ENCODE measurements at places on chromosomes 5 and 9. TPM values are rescaled to one million over a fixed set of nuclear protein-coding genes. Genes with fewer than 3 reads are reported as not detected.
A peak's percentile ranks its signal among the peaks of the same experiment; 100 is the strongest.

CATSPER3 gene
- 0.50 TPM for total RNA-seq

G3BP1 gene
- 439 TPM for total RNA-seq

ELAVL2 gene
- 16.8 TPM for total RNA-seq

MAMDC2 gene
- 4.6 TPM for total RNA-seq

C6 gene
- not detected for total RNA-seq

- no peaks in the 10 kb centered on the region for H3K36me3 ChIP-seq
- no peak overlapping the region for H3K4me3 ChIP-seq
- H3K4me1 ChIP-seq = peaks cover 4% of the 10 kb centered on the region
- H3K27me3 ChIP-seq = no peaks in the 10 kb centered on the region
- no peak overlapping the region for H3K27ac ChIP-seq
Observed at GRCh38 chr5:125186911-125187375, 440.5 kb upstream of the ZNF608 start.

DNA sequence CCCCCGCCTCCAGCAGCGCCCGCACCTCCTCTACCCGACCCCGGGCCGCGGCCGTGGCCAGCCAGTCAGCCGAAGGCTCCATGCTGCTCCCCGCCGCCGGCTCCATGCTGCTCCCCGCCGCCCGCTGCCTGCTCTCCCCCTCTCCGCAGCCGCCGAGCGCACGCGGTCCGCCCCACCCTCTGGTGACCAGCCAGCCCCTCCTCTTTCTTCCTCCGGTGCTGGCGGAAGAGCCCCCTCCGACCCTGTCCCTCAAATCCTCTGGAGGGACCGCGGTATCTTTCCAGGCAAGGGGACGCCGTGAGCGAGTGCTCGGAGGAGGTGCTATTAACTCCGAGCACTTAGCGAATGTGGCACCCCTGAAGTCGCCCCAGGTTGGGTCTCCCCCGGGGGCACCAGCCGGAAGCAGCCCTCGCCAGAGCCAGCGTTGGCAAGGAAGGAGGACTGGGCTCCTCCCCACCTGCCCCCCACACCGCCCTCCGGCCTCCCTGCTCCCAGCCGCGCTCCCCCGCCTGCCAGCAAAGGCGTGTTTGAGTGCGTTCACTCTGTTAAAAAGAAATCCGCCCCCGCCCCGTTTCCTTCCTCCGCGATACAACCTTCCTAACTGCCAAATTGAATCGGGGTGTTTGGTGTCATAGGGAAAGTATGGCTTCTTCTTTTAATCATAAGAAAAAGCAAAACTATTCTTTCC is 19.3 kb downstream of the CDKN2A start:
- DNase-seq = peak; percentile 92
- H3K27ac ChIP-seq = no peak overlapping the region
- H3K27me3 ChIP-seq = peaks cover 75% of the 10 kb centered on the region
- H3K36me3 ChIP-seq = peaks cover 3% of the 10 kb centered on the region
- no peaks in the 10 kb centered on the region for H3K4me1 ChIP-seq
- peak overlapping the region; percentile 86 for H3K4me3 ChIP-seq

GRCh38 chr9:34457266-34458012 is 931 bp downstream of the FAM219A start:
- no peaks in the 10 kb centered on the region for H3K36me3 ChIP-seq
- peak; percentile 73 for DNase-seq
- H3K27ac ChIP-seq = no peak overlapping the region
- no peaks in the 10 kb centered on the region for H3K27me3 ChIP-seq
- H3K4me3 ChIP-seq = peak overlapping the region; percentile 91

DNA sequence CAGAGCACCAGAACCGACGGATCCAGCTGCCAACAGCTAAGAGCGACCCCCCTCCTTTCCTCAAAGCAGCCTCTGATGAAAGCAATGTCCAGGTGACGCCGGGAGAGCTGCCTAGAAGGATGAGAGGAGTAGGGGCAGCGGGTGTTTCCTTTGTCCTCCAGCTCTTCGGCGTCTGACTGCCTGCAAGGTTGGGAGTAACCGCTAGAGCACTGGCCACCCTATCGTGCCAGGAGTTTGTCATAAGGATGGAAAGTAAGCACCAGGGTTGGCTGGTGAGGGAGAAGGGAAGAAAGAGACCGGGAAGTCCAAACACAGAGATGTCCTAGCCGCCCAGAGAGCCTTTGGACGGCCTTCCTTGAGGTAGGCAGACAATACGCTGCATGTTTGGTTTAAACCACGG is 10.8 kb downstream of the MRPL36 start:
- no peak for DNase-seq
- no peaks in the 10 kb centered on the region for H3K27me3 ChIP-seq
- H3K27ac ChIP-seq = no peak overlapping the region
- H3K4me3 ChIP-seq = no peak overlapping the region
- H3K4me1 ChIP-seq = peaks cover 3% of the 10 kb centered on the region

- H3K4me3 ChIP-seq = no peak overlapping the region
- H3K4me1 ChIP-seq = peaks cover 8% of the 10 kb centered on the region
- no peak for DNase-seq
- H3K27ac ChIP-seq = no peak overlapping the region
Observed at GRCh38 chr9:90446200-90446948, 196.2 kb downstream of the DIRAS2 start.

DNA sequence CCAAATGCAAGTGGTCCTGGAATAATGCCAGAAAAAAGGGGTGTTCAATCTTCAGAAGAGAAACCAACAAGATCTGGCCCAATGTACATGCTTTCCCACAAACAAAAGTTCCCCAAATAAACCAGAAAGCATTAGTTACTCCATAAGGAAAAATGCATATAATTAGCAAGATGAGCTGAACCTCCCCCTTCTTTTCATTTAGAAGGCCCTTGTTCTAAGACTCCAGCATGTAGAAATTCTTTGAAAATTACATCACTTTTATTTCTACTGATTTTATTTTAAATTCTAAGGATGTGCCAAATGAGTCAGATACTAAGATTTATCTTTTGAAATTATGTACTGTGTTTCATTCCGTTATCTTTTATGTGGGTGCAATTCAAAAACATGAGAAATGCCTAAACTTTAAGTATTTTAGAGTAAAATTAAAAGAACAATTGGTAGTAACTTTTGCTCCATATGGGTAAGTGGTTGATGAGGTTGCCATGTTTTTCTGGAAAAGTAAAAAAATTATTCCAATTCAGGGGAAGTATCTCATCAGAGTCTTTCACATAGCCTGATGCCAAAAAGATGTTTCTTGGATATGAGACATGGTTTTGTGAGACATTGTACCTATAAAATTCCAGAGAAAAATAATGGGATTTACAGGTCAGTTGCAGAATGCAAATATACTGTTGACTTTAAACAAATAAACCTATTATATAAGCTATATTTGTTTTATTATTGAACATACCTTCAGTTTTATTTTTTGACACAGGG is 106.5 kb upstream of the CCDC112 start:
- H3K4me3 ChIP-seq = no peak overlapping the region
- no peak overlapping the region for H3K27ac ChIP-seq

DNA sequence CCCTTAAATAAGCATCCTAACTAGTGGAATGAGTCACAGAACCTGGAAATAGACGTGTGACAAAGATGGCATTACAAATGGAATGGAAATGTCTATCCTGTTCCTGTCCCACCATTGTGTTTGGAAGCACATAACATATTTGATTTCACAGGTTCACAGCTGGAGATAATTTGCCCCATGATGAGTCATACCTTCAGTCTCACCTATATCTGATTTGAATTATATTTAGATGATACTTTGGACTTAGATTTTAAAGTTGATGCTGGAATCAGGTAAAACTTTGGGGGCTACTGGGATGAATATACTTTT is 92.5 kb downstream of the CEMIP2 start:
- no peaks in the 10 kb centered on the region for H3K27me3 ChIP-seq
- no peak overlapping the region for H3K4me3 ChIP-seq
- DNase-seq = no peak
- no peaks in the 10 kb centered on the region for H3K4me1 ChIP-seq

GRCh38 chr5:54311176-54311677 is 854 bp upstream of the ARL15 start:
- no peaks in the 10 kb centered on the region for H3K36me3 ChIP-seq
- no peak for DNase-seq
- no peaks in the 10 kb centered on the region for H3K27me3 ChIP-seq

- no peak overlapping the region for H3K27ac ChIP-seq
- H3K36me3 ChIP-seq = no peaks in the 10 kb centered on the region
- DNase-seq = no peak
- no peaks in the 10 kb centered on the region for H3K4me1 ChIP-seq
- no peaks in the 10 kb centered on the region for H3K27me3 ChIP-seq
- no peak overlapping the region for H3K4me3 ChIP-seq
Observed at GRCh38 chr9:36716496-36716895, 143.8 kb downstream of the MELK start.

DNA sequence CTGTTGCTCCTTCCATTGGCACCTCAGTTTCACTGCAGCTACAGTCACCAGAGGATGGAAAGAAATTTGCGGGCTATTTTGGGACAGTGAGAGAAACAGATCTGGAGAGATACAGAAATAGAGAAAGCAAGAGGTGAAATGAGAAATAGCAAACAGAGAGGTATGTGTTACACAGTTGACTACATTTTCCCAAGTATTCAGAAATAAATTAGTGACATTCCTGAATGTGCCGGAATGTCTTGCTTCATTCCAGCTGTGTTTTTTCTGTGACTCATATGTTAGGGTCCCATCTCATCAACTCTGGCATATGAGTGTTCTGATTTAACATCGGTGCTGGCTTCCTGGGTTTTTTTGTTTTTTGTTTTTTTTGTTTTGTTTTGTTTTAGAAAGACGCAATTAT is 63.8 kb upstream of the ZNF462 start:
- no peaks in the 10 kb centered on the region for H3K27me3 ChIP-seq
- no peak overlapping the region for H3K27ac ChIP-seq
- no peak for DNase-seq
- H3K4me3 ChIP-seq = no peak overlapping the region
- no peaks in the 10 kb centered on the region for H3K4me1 ChIP-seq
- H3K36me3 ChIP-seq = no peaks in the 10 kb centered on the region

GRCh38 chr9:114475412-114476135 is 29.7 kb downstream of the WHRN start:
- no peaks in the 10 kb centered on the region for H3K27me3 ChIP-seq
- H3K4me3 ChIP-seq = no peak overlapping the region
- no peak overlapping the region for H3K27ac ChIP-seq
- no peaks in the 10 kb centered on the region for H3K36me3 ChIP-seq

DNA sequence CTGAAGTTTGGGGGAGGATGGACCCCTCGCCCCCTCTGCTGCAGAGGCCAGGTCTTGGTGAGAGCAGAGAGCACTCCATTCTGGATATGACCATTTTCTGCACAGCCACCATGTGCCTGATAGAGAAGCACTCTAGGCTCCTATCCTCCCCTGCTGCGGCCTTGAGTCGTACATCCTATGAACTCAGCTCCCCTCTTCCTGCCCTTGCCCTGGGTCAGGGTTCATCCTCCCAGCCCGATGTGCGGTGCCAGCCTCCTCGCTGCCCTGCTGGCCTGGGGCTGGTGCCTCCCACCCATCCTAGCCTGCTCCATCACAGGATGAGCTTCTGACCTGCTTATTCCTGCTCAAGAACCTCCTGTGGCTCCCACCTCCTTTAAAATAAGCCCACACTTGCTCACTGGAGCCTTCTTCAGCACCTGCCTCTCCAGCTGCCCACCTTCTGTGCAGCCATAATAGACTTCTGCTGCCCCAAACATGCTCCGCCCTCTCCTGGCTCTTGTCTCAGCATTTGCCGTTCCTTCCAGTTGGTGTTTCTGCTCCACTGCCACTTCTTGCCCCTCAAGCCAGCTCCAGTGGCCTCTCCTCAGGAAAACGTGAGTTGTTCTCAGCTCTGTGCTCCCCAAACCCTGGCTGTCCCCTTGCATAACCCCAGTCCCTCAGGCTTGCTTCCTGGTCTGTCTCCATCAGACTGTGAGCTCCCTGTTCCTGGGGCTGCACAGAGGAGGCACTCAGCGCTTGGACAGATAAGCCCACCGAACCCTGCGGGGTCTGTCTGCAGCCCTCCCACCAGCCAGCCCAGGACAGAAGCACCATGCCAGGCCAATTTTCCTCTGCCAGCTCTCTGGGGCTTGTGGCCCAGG is 22.3 kb upstream of the TTLL11 start:
- no peaks in the 10 kb centered on the region for H3K27me3 ChIP-seq
- no peak overlapping the region for H3K27ac ChIP-seq
- no peak for DNase-seq
- peaks cover 5% of the 10 kb centered on the region for H3K4me1 ChIP-seq
- no peak overlapping the region for H3K4me3 ChIP-seq

DNA sequence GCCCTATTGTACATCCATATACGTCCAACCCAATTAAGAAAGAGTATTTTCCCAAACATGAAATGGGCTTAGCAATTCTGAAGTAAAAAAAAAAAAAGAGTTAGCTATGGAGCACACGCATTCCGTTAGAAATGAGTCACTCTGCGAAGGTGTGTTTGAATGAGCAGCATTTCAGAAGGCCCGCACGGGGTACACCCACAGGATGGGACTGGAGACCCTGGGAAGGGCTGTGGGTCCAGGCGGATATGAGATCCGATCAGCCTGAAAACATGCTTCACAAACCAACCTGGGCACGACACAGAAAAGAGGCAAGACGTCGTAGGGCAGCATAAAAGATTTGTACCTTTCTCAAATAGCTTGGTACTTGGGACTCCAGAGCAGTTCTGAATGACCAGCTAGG is 173.9 kb upstream of the KLF9 start:
- no peak overlapping the region for H3K27ac ChIP-seq
- H3K27me3 ChIP-seq = no peaks in the 10 kb centered on the region
- no peaks in the 10 kb centered on the region for H3K4me1 ChIP-seq
- H3K4me3 ChIP-seq = no peak overlapping the region
- DNase-seq = no peak

DNA sequence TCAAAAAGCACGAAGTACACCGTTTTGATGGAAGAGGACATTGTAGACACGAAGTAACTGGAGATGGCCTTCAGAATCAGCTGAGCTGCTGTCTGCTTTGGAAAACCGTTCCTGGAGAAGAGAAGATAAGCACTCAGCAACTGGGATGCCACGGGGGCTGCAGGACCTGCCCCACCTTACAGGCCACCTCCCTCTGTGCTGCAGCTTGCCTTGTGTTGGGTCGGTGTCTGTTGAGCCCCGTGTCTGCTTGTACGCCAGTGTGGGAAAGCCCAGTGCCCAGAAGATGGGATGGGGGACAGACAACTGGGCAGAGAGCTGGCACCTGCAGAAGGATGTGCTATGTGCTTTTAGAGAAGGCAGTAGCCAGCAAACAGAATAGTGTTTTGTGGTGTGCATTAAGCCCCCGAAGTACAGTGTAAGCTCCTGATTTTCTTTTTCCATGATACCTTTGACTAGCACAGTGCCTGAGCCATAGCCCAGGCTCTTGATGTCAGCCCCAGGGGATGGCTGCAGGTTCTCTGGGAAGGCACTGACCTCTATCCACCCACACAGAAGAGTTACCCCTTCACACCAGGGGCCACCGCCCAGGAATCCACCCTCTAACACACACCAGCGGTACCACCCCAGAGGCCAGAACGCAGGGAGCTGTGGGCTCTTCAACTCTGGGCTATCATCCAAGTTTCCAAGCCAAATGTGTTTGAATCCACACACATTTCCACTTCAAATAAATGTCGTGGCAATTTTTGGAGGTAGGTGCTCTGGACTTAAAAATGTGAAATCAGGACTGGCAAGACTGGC is 63.8 kb downstream of the MACROH2A1 start:
- no peaks in the 10 kb centered on the region for H3K4me1 ChIP-seq
- H3K36me3 ChIP-seq = no peaks in the 10 kb centered on the region

- no peaks in the 10 kb centered on the region for H3K36me3 ChIP-seq
- H3K4me3 ChIP-seq = no peak overlapping the region
- H3K4me1 ChIP-seq = no peaks in the 10 kb centered on the region
- DNase-seq = no peak
- no peaks in the 10 kb centered on the region for H3K27me3 ChIP-seq
- H3K27ac ChIP-seq = no peak overlapping the region
Observed at GRCh38 chr5:112064956-112065355, 308.0 kb upstream of the NREP start.

All from H9 (cell line).